Activated CD8-positive, alpha-beta memory T cell treated with anti-CD3 and anti-CD28 coated beads, Interleukin-2, amount 50 U/mL, for 48 hours (primary cell): ENCODE measurements at places on chromosomes 3 and 15.

- no peak for DNase-seq
Measured at GRCh38 chr3:123621186-123621849, 36.5 kb upstream of the HACD2 start.

GRCh38 chr15:88403351-88403791, 63.8 kb downstream of the MRPL46 start:
- no peak for DNase-seq

DNA sequence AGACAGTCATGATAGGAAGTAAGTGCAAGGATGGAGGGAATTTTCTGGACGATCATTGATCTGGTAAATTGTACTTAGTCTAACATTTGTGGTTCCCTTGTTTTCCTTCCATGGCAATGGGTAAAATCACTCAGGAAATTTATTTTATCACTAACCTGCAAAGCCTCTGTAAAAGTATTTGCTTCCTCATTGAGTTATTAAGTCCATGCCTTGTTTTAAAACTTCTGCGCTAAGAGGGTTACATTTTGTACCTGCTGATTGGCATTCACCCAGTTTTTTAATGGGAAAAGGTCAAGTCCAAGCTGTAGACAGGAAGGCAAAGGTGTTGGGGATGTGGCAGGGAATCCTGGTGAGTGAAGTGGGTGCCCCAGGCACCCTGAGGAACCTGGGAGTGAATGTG, 146.2 kb upstream of the NR2F2 start:
- DNase-seq: no peak

GRCh38 chr3:134697830-134698689, 47.2 kb upstream of the KY start:
- DNase-seq: no peak

DNA sequence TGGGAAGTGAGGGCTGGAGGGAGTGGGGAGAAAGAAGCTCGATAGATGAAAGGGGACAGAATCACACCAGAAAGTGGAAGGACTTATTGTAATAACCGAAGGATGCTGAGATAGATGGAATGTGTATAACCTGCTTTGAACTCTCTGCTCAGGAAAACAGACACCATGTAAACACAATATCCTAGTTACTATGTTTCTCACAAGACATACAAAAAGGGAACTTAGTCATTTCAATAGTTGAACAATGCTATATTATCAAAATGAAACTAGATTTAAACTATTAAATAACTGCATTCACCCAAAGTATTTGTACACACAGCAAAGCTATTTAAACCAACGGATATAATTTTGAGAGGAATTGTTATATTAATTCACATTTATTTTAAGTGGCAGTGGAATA, 108.3 kb upstream of the GADL1 start:
- DNase-seq: no peak

- DNase-seq: no peak
Measured at GRCh38 chr3:8988791-8989558, 25.7 kb upstream of the RAD18 start.

DNA sequence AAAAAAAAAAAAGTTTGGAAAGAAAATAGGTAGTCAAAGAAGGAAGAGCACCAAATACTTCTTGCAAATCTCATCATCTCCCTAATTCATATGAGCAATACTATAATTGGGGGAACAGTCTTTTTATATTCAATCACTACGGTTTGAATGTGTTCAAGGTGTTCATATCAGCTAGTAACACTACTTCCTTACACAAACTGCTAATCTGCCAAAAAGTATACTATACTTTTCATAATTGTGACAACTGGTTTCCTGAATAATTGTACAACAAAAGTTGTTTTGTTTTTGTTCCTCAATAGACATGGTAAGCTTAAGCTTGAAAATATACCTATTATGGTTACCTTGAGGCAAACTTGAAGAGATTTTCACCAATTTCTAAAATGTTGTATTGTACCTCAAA, 12.1 kb downstream of the SETD2 start:
- no peak for DNase-seq

DNA sequence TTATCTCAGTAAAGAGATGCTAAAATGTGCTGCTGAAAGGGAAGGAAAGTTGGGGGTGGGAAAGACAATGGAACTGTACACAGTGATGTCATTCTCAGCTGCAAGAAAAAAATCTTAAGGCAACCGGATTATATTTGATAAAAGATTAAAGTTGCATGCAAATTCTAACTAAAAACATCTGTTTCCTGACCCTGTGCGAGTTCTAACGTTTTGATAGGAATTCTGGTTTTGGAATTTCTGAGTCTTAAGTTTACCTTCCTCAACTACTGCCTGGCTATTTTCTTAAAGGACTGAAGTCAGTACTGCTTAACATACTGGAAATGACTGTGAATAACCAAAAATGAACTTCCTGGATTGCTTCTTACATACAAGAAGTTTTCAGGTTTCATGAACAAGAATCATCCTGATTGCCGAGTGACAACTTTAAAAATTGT, 115.5 kb downstream of the SLC25A26 start:
- DNase-seq: no peak
